ENCODE measurements at places on chromosomes 2 and 18.

GRCh38 chr2:196054631-196055030 is 14.0 kb downstream of the DNAH7 start:
- no peak for DNase-seq

- no peak for DNase-seq
These were observed 492.1 kb upstream of the MYT1L start for GRCh38 chr2:2823061-2823753.

GRCh38 chr2:127085317-127085681 is 21.7 kb downstream of the BIN1 start:
- DNase-seq = no peak

DNA sequence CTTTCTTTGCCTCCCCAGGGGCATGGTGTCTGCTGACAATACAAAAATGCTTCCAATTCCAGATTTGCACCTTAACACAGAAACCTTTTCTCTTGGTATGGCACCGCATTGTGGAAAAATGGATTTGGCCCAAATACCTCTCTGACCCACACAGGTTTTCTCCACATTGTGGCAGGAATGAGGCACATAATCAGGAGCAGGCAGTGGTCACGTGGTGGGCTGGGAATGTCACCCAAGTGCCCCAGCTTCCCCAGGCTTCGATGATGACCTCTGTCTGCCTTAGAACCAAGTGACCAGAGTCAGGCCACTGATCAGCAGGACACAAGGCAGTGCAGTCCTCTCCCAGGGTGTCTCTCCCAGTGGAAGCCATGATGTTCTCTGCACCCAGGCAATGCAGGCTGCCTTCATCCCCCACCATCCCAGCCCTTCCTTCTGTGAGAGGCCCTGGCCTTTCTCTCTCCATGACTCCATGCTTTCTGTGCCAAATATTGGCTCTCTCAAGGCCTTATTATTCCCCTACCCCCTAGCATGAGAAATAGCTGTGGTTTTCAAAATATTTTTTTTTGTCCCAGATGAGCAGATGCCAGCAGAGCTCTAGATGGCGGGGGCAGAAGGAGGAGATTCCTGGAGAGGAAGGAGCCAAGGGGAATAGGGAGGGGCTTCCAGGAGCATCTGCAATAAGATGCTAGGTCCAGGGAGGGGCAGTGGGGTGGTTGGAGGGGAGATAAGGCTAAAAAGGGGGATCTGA is 198.9 kb downstream of the ACKR3 start:
- no peak for DNase-seq

Data from CD4-positive, alpha-beta T cell treated with Interleukin-2 at 100 ng/mL for 4 hours (primary cell).